ENCODE measurements at places on chromosomes 2 and 18.

DNA sequence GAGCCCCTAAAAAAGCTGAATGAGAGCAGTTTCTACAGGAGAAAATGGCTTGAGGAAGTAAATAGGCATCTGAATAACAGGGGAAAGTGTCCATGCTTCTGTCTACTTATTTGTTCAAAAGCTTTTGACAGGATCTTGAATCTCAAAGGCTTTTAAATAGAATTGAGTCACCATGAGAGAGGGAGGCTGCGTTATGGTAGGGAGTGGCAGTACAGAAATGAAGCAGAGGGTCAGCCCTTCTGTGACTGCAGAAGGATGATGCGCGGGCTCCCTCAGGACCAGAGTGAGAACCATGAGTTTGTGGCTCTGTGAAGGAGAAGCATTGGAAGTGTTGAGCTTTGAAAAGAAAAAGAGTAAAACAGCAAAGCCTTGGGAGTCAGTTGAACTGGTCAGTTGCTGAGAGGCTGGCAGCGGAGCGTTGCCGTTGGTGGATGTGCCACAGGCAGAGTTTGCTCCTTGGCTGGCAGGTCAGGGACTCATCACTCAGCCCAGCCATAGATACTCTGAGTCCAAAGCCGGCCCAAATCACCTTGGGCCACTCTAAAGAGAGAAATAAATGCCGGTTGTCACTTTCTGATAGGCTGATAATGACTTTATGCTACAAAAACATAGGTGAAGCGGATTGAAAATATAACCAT is 17.4 kb downstream of the COPS7B start:
- no peak for DNase-seq

DNA sequence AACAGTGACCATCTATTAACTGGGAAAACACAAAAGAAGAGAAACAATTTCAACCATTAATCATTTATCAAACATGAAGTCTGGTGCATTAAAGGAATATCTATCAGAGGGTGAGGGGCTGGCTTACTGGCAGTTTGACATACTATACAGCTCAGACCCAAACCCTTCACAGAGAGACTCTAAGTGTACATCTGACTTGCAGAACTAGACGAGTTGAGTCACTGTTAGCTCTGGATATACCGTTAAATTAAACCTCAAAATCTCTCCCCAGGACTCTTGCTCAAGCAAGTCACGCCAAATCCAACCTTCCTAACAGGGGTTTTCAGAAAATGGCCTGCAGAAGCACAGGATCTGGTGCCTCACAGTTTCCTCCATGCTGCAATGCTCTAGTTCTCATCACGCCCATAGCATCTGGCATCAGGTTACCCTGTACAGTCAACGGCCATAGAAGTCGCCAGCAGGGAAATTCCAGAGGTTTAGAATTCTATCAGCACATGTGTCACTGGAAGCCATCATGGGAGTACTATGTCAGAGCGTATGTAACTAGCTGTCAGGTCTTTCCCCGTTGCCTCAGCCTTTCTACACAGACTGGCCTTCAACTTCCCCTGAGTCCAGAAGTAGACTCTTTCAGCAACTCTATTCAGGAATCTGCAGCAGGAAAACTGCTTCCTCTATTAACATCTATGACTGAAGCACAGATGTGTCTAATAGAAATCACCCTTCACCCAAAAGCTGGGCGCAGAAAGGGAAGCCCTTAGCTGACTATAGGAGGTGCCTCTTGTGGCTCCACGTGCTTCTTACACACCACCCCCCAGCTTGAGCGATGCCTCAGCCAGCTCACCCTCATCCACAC is 9.3 kb downstream of the TGOLN2 start:
- no peak for DNase-seq

DNA sequence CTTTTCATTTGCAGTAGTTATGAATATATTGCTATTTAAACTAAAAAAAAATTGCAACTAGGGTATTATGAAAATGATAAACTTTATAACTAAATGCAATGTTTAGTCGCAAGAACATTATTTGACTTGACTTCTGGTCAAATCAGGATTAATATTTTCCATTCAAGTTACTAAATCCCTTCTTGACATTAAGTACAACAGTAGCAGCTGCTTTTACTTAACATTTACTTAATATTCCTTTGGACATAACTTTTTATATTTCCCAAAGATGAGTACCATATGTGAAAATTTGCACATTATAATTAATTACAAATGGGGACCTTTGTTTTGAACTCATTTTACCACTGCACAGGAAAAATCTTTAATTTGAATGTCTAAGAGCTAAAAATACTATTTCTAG is 74.0 kb downstream of the PMS1 start:
- DNase-seq, result no peak

DNA sequence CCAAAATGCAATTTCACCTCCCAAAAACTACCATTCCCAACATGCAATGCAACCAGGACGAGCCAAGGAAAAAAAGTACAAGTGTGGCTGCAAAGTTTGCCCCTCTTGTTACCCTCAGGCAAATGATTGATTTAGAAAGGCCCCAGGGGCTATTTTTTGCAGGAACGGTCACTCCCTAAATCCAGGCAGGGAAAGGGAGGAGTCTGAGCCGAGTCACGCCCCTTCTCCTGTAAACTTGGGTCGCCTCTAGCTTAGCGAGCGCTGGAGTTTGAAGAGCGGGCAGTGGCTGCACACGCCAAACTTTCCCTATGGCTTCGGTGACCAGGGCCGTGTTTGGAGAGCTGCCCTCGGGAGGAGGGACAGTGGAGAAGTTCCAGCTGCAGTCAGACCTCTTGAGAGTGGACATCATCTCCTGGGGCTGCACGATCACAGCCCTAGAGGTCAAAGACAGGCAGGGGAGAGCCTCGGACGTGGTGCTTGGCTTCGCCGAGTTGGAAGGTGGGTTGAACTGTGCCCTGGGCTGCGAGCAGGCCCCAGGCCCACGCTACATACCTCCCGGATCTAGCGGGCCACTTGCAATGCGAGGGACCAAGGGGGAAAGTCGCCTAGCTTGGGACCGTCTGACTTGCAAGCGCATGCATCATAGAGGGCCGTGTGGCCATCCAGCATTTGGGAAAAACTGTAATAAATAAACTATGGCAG is at the start of gene GALM:
Gene GALM, plus strand, starts transcription at position 261 of the 702 bp plus-strand sequence. Its CDS starts 48 bp downstream, at position 309.
- DNase-seq, result peak; percentile 81
